Neural progenitor cell (in vitro differentiated cells): ENCODE measurements at places on chromosomes 7 and 10. TPM values are rescaled to one million over a fixed set of nuclear protein-coding genes. Genes with fewer than 3 reads are reported as not detected.

- no peak for DNase-seq
- no peaks in the 10 kb centered on the region for H3K27me3 ChIP-seq
- H3K4me1 ChIP-seq, result peaks cover 2% of the 10 kb centered on the region
- no peaks in the 10 kb centered on the region for H3K36me3 ChIP-seq
- no peak overlapping the region for H3K27ac ChIP-seq
- no peak overlapping the region for H3K4me3 ChIP-seq
These were observed 31.3 kb upstream of the ZNRF2 start for GRCh38 chr7:30252885-30253795.

DNA sequence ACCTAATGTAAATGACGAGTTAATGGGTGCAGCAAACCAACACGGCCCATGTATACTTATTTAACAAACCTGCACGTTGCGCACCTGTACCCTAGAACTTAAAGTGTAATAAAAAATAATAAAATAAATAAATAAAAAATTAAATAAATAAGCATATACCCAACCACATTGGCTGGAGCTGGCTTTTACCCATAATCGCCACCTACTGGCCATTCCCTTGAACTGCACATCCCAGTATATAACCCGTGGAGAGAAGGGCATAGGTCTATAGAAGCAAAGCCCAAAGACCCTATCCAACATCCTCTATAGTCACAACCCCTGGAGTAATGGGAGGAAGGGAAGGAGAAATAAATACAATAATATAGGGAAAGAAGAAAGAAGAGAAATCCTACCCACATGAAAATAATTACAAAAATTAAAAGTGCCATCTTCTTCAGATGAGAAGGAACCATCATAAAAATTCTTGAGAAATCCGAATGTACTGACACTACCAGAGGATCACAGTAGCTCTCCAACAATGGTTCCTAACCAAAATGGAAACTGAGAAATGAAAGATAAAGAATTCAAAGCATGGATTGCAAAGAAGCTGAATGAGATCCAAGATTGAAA, 65.6 kb downstream of the TWIST1 start:
- no peak overlapping the region for H3K27ac ChIP-seq
- H3K4me1 ChIP-seq, result no peaks in the 10 kb centered on the region
- H3K36me3 ChIP-seq, result no peaks in the 10 kb centered on the region
- peak; percentile 57 for DNase-seq
- H3K27me3 ChIP-seq, result no peaks in the 10 kb centered on the region
- no peak overlapping the region for H3K4me3 ChIP-seq

GRCh38 chr7:54955296-54955695, 63.5 kb upstream of the EGFR start:
- H3K27me3 ChIP-seq, result no peaks in the 10 kb centered on the region
- H3K36me3 ChIP-seq, result no peaks in the 10 kb centered on the region
- H3K27ac ChIP-seq, result no peak overlapping the region
- no peak for DNase-seq

DNA sequence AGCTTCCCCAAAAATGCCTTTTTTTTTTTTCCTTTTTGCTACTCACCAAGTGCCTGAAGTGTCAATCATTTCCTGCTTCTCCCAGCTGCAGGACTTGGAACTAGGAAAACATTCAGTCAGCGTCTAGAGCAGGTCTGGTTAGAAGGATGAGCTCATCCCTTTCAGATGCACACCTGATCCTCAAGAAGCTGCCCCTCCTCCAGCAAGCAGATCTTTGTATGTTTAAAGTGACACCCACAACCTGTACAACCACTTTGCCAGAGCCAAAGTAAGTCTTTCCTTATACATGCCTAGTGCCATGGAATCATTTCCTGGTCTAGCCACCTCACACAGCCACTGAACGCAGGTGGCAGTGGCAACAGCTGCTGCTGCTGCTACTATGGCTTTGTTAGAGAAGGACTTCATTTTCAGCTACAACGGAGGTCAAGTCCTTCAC, 10.4 kb upstream of the USP54 start:
- DNase-seq, result no peak
- no peaks in the 10 kb centered on the region for H3K36me3 ChIP-seq
- no peaks in the 10 kb centered on the region for H3K4me1 ChIP-seq
- H3K27ac ChIP-seq, result peak overlapping the region; percentile 29
- H3K4me3 ChIP-seq, result no peak overlapping the region

GRCh38 chr7:29896685-29897411, 90.5 kb downstream of the WIPF3 start:
- H3K27ac ChIP-seq, result no peak overlapping the region
- no peaks in the 10 kb centered on the region for H3K27me3 ChIP-seq
- DNase-seq, result no peak
- H3K4me1 ChIP-seq, result no peaks in the 10 kb centered on the region
- peaks cover 7% of the 10 kb centered on the region for H3K36me3 ChIP-seq

GRCh38 chr7:27680610-27681009, 17.9 kb upstream of the HIBADH start:
- no peak overlapping the region for H3K27ac ChIP-seq
- no peaks in the 10 kb centered on the region for H3K27me3 ChIP-seq
- no peaks in the 10 kb centered on the region for H3K4me1 ChIP-seq
- no peak overlapping the region for H3K4me3 ChIP-seq

DNA sequence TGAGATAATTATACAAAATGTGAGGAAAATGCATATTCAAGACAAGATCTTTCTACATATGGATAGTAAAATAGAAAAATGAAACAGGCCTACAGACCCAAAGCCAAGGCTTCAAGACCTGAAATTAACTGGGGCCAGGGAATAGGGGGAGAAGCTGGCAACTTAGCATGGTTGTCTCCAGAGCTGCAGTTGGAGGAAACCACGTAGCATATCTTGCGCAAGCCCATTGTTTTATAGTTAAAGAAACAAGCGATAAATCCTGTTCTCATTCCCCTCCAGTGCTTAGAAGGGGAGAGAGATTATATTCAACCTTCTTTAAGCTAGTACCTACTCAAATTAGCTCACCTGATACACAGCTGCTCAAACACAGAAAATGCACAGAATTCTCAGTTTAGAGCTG, 197.1 kb downstream of the SORCS1 start:
- no peaks in the 10 kb centered on the region for H3K4me1 ChIP-seq
- no peak overlapping the region for H3K27ac ChIP-seq
- no peaks in the 10 kb centered on the region for H3K36me3 ChIP-seq
- no peak overlapping the region for H3K4me3 ChIP-seq
- no peaks in the 10 kb centered on the region for H3K27me3 ChIP-seq

GRCh38 chr10:92734301-92734700, 44.5 kb downstream of the HHEX start:
- no peaks in the 10 kb centered on the region for H3K4me1 ChIP-seq
- no peaks in the 10 kb centered on the region for H3K36me3 ChIP-seq
- H3K4me3 ChIP-seq, result no peak overlapping the region
- no peak for DNase-seq
- H3K27ac ChIP-seq, result no peak overlapping the region
- no peaks in the 10 kb centered on the region for H3K27me3 ChIP-seq

- peaks cover 60% of the 10 kb centered on the region for H3K27me3 ChIP-seq
- H3K4me1 ChIP-seq, result peaks cover 17% of the 10 kb centered on the region
- peak; percentile 19 for DNase-seq
- H3K4me3 ChIP-seq, result peak overlapping the region; percentile 86
- no peak overlapping the region for H3K27ac ChIP-seq
These were observed 81.9 kb upstream of the PRKG1 start for GRCh38 chr10:50992356-50992901.

- H3K4me3 ChIP-seq, result no peak overlapping the region
- DNase-seq, result peak; percentile 37
- H3K4me1 ChIP-seq, result peaks cover 35% of the 10 kb centered on the region
- no peak overlapping the region for H3K27ac ChIP-seq
- H3K27me3 ChIP-seq, result peaks cover 73% of the 10 kb centered on the region
These were observed 24.7 kb downstream of the GHRHR start for GRCh38 chr7:30988351-30989005.

GRCh38 chr7:128937647-128938543, at the start of gene IRF5:
TSS of gene IRF5 (plus strand) at chr7:128937927. CDS start at chr7:128942082, 4,155 bp downstream.
- H3K36me3 ChIP-seq, result no peaks in the 10 kb centered on the region
- peak; percentile 64 for DNase-seq
- peak within 1 kb of the TSS; percentile 68 for H3K4me3 ChIP-seq
- no peak within 1 kb of the TSS for H3K27ac ChIP-seq
- no peaks in the 10 kb centered on the region for H3K4me1 ChIP-seq

DNA sequence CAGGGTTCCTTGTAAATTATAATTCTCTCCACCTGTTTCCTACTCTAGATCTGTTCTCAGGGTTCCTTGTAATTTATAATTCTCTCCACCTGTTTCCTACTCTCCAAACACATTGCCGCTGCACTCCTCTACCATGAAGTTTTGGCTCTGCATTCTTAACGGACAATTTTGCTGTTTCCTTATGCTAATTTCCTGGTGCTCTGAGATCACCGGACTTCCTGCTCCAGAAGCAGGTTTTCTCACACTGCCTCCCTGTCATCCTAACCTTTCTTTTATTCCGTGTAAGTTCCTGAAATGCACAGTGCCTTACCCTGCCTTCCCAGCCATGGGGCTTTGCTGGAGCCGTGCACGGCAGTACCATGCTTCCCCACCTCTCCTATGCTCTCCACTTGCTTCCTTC, 256.8 kb downstream of the PLXNA4 start:
- H3K36me3 ChIP-seq, result no peaks in the 10 kb centered on the region
- peaks cover 24% of the 10 kb centered on the region for H3K27me3 ChIP-seq
- no peak overlapping the region for H3K4me3 ChIP-seq
- no peaks in the 10 kb centered on the region for H3K4me1 ChIP-seq

GRCh38 chr7:121505021-121505420, 108.9 kb upstream of the FAM3C start:
- peaks cover 30% of the 10 kb centered on the region for H3K4me1 ChIP-seq
- no peaks in the 10 kb centered on the region for H3K27me3 ChIP-seq
- no peak for DNase-seq
- no peak overlapping the region for H3K27ac ChIP-seq

DNA sequence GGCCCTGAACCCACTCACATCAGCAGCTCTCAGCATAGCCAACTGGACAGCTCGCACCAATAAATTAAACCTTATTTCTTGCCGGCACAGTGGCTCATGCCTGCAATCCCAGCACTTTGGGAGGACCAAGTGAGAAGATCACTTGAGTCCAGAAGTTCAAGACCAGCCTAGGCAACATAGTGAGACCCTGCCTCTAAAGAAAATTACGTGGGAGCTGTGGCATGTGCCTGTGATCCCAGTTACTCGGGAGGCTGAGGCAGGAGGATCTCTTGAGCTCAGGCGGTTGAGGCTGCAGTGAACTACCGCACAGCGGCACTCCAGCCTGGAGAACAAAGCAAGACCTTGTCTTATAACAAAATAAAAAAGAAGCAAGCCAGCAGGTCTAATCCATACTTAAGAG, 75.7 kb downstream of the SEPTIN14 start:
- no peaks in the 10 kb centered on the region for H3K27me3 ChIP-seq
- H3K27ac ChIP-seq, result no peak overlapping the region
- H3K4me3 ChIP-seq, result no peak overlapping the region
- no peak for DNase-seq
- H3K4me1 ChIP-seq, result no peaks in the 10 kb centered on the region
- H3K36me3 ChIP-seq, result no peaks in the 10 kb centered on the region

DNA sequence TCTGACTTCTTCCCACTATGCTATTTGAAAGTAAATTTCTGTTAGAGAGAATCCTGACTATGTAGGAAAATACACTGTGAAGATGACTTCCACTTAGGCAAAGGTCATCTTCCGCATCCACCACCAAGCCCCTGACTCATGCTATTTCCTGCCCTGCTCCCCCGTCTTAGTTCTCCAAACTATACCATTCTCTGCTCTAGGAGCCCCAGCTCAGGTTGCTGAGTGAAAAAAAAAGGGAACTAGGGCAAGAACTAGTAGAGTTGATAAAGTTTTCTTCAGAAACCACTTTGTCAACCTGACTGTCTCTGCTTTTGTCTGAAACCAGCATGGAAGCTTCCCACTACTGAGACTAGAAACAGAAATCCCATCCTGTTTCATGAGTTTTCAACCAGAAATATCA, 96.9 kb downstream of the EVX1 start:
- H3K27me3 ChIP-seq, result no peaks in the 10 kb centered on the region
- no peaks in the 10 kb centered on the region for H3K4me1 ChIP-seq
- H3K36me3 ChIP-seq, result no peaks in the 10 kb centered on the region
- no peak overlapping the region for H3K27ac ChIP-seq
- no peak overlapping the region for H3K4me3 ChIP-seq

GRCh38 chr7:2082139-2082998, 150.4 kb downstream of the MAD1L1 start:
- H3K4me3 ChIP-seq, result no peak overlapping the region
- H3K4me1 ChIP-seq, result peaks cover 27% of the 10 kb centered on the region
- no peak for DNase-seq
- no peaks in the 10 kb centered on the region for H3K27me3 ChIP-seq

DNA sequence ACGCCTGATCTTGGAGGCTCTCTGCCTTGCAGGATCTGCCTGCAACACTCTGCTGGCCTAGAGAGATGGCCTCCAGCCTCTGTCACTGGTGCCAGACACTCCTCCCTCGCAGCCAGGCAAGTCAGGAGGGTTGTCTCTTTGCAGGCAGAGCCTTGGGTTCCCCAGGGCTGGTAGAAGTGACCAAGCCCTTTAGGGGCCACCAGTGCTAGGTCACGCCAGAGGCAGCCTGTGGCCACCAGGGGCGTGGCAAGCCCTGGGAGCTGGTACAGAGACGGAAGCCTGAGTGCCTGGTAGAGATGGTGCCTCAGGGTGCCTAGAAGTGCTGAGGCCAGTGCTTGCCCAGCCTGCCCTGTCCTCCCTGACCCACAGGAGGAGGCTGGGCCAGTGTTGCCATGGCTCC, 9.1 kb downstream of the ADCYAP1R1 start:
- H3K36me3 ChIP-seq, result no peaks in the 10 kb centered on the region
- peaks cover 13% of the 10 kb centered on the region for H3K4me1 ChIP-seq
- DNase-seq, result peak; percentile 38
- H3K27ac ChIP-seq, result no peak overlapping the region

- H3K36me3 ChIP-seq, result no peaks in the 10 kb centered on the region
- H3K27ac ChIP-seq, result no peak overlapping the region
- DNase-seq, result no peak
- H3K4me1 ChIP-seq, result peaks cover 9% of the 10 kb centered on the region
- H3K27me3 ChIP-seq, result no peaks in the 10 kb centered on the region
These were observed 65.5 kb downstream of the OSBPL3 start for GRCh38 chr7:24914465-24914859.

- peak; percentile 69 for DNase-seq
- H3K27me3 ChIP-seq, result no peaks in the 10 kb centered on the region
- H3K27ac ChIP-seq, result no peak overlapping the region
- H3K4me1 ChIP-seq, result peaks cover 6% of the 10 kb centered on the region
- no peaks in the 10 kb centered on the region for H3K36me3 ChIP-seq
- no peak overlapping the region for H3K4me3 ChIP-seq
These were observed 137.6 kb downstream of the C10orf105 start for GRCh38 chr10:71582019-71582418.

DNA sequence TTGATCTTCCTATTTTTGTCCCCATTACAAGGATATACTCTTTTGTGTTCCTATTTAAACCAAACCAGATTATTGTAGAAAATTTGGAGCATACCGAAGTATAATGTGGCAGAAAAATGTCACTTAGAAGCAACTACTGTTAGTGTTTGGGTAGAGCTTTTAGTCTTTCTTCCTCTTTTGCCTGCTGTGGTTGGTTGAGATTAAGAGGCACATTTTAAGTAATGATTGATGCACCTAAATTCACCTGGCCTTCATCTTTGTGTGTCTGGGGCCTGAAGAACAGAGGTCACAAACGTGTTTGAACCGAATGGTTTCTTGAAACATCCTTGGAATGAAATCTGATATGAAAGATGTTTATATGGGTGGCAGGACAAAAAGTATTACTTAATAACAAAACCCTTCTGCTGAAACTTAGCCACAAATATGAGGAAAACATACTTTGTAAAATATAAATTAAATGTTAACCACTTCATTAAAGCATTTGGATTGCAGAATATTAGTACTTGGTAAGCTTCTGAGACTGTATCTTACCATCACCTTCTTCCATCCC, 2.6 kb downstream of the BPGM start:
- no peak for DNase-seq
- H3K27ac ChIP-seq, result no peak overlapping the region
- H3K27me3 ChIP-seq, result no peaks in the 10 kb centered on the region

DNAH11 gene
- 0.13 and 0.99 TPM in 2 replicates for total RNA-seq

SPAG6 gene
- 0.71 and 2.3 TPM in 2 replicates for total RNA-seq

CDC14C gene
- total RNA-seq, result 0.15 and 0.54 TPM in 2 replicates

PRLHR gene
- not detected in 2 replicates for total RNA-seq

COL13A1 gene
- total RNA-seq, result 1.3 and 9.5 TPM in 2 replicates

FGFR2 gene
- 76.3 and 99.1 TPM in 2 replicates for total RNA-seq
